Activated T-helper 1 cell treated with anti-CD3 and anti-CD28 coated beads, Interleukin-12 subunit alpha, Interleukin-12 subunit beta, Interleukin-2, Interleukin-4 antibody, amounts not matched to agents 30 ng/mL and 10 ng/mL and 1 ng/mL, durations not matched to agents 14 hours and 24 hours and 36 hours (primary cell): ENCODE measurements at places on chromosomes 6 and 20. TPM values are rescaled to one million over a fixed set of nuclear protein-coding genes. Genes with fewer than 3 reads are reported as not detected.

- DNase-seq, result no peak
Measured at GRCh38 chr6:65633501-65633900, 73.5 kb downstream of the EYS start.

The CNKSR3 gene
- not detected in 2 replicates for total RNA-seq

The FAM217A gene
- total RNA-seq, result not detected in 2 replicates

The STX11 gene
- total RNA-seq, result 24.2 and 24.7 TPM in 2 replicates

The BLOC1S5 gene
- 19.6 and 19.7 TPM in 2 replicates for total RNA-seq
